ENCODE measurements at places on chromosomes 3 and 15.
A peak's percentile ranks its signal among the peaks of the same experiment; 100 is the strongest.

DNA sequence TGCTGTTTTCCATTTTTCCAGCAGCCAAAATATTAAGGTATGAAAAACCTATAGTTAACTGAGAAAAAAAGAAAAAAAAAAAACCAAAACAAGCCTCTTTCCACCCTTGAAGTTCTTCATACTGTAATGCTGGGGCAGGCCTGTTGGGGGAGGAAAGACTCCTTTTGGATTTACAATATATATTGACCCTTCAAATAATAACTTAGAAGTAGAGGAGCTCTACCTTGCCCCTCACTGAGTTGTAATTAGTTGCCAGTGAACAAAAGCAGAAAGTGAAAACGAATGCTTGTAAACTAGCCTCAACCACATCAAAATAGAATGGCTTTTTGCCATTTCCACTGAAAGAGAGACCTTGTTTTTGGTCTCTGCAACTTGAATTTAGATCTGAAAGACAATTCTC lies 326.6 kb downstream of the NR2F2 start:
- DNase-seq, result no peak

- no peak for DNase-seq
Observed at GRCh38 chr3:169116056-169116693, 547.3 kb downstream of the MECOM start.

GRCh38 chr3:86930831-86931230 lies 60.1 kb downstream of the VGLL3 start:
- DNase-seq, result no peak

DNA sequence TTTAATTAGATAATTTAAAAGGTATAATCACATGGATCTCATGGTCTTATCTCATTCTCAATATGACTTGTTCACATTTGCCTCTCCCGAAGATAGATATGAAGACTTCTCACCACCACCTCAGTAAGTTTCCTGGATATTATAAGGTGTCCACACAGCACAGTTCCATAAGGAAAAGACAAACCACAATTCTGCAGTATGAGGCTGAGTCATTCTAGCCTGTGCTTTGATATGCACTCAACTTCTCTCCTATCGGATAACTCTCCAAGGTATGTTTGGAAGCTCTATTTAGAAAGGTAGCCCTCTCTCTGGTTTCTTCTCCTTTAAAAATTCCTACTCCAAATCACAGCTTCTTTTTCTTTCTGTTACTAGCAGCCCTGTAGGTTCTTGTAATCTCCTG lies 612.8 kb downstream of the ZPLD1 start:
- DNase-seq, result no peak

GRCh38 chr3:102332205-102332604 lies 102.6 kb upstream of the ZPLD1 start:
- no peak for DNase-seq

DNA sequence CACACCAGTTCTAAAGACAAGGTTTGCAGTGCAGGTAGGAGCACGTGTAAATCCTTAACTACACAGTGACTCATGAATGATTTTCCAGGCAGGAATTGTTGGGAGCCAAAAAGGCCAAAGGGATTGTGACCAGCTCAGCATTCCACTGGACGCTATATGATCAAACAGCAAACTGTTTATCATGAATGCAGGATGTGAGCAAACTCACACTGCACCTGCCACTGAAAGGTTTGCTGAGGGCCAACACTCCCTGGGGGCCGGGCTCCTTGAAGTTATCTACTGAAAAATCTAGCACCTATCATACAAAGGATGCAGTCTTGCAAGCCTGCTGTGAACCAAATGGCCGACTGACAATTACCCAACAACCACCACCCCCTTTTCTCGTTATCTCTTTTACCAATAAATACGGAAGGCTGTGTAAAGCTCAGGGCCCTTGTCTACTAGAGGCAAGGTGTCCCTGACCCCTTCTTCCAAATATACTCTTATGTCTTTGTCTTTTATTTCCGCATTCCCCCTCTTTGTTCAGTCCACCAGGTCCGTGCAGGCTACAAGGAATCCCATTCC lies 11.5 kb upstream of the DNASE1L3 start:
- no peak for DNase-seq

DNA sequence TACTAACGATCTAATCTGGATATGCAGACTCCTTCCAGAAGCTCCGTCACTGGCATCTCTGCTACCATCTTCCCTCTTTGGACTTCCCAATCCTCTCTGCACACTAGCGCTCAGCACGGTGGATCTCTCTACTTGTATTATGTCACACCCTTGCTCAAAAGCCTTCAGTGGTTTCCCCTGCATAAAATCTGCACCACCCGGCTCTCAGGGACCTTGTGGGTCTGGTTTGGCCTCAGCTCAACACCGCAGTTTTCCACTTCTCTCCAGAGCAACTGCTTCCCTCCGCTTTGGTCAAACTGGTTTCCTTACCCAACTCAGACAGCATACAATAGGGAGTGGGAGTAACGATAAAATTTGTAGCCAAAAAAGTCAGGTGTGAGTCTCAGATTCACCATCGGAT lies 30.7 kb upstream of the HES1 start:
- DNase-seq, result no peak

DNA sequence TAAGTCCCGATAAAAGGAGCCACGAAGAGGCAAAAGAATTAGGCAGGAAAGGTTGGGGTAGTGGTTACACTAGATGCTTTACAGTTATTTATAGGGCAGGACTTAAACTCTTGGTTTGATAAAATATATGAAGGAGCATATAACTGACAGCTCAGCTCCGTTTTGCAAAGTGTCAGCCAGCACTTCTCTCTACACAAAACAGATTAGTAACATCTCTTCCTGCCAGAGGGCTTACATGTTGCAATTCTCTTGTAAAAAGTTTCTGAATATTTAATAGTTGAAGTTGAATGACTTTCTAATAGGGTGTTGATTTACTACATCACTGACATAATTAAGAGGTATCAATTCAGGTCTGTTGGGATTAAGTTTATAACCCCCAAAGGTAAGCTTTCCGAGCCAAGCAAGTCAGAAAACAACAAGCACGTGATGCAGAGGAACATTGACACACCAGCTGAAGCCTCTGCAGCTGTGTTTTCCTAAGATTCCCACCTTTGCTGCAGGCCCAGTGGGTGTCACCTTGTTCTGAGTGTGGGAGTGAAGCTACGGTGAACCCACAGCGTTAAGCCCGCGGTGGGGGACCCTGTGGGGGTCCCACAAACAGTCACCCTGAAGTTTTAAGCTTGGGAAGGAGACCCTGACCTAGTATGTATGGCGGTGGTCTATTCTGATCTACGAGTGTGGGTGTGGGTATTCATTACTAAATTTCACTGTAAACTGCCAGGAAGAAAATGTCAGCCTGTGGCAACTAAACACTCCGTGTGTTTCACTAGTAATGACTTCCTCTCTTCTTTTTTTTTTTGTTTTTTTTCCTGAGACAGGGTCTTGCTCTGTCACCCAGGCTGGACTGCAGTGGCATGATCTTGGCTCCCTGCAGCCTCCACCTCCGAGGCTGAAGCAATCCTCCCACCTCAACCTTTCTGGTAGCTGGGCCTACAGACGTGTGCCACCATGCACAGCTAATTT lies 22.0 kb upstream of the ATP13A3 start:
- DNase-seq, result no peak

- no peak for DNase-seq
Observed at GRCh38 chr3:73614419-73614818, 10.3 kb downstream of the PDZRN3 start.

DNA sequence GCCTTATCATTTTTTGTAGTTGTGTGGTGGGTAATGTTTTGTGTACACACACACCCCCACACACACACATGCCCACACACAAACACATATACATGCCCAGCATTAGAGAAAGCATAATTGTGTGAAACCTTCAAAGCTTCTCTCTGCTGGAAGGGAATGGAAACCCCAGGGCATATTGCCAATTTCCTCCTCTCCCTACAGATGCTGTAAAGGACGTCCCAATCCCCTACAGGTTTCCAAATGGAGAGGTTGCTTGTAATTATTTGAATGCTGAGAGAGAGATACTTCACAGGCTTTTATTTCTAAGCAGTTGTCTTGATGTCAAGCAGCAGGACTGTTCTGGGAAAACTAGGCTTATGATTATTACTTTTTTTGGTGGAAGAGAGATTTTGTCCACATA lies 23.0 kb upstream of the CCK start:
- DNase-seq, result no peak

GRCh38 chr15:92082006-92082843 lies 228.7 kb downstream of the SLCO3A1 start:
- peak; percentile 53 for DNase-seq

GRCh38 chr3:188415196-188415595 lies 261.2 kb downstream of the LPP start:
- DNase-seq, result no peak

DNA sequence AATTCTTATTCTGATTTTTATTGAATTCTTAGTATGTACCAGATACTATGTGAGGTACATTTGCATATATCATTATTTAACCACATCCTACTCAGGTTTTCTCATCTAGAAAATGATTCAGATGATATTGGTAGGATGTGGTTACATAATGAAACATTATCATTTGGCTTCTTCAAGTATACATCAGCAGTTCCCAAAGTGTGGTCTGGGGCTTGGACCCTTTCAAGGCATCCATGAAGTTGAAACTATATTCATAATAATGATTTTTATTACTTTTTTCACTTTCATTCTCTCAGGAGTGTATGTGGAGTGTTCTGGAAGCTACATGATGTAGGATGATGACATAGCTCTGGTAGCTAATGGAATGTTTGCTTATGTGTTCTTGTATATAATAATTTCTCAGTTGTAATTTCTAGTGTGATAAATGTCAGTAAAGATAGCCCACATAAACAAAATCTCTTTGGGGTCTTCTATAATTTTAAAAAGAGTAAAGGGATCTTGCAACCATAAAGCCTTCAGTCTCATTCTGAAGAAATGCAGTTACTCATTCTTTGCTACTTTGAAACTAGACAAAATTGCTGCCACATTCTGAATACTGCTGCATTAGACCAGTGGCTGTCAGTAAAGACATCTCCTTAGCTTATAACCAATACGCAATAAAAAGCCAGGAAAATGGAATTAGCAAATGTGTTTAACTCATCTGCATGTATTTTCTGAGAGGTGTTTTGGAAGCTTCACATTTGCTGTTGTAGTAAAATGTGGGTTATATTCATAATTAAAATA lies 95.8 kb downstream of the PPARG start:
- DNase-seq, result no peak

DNA sequence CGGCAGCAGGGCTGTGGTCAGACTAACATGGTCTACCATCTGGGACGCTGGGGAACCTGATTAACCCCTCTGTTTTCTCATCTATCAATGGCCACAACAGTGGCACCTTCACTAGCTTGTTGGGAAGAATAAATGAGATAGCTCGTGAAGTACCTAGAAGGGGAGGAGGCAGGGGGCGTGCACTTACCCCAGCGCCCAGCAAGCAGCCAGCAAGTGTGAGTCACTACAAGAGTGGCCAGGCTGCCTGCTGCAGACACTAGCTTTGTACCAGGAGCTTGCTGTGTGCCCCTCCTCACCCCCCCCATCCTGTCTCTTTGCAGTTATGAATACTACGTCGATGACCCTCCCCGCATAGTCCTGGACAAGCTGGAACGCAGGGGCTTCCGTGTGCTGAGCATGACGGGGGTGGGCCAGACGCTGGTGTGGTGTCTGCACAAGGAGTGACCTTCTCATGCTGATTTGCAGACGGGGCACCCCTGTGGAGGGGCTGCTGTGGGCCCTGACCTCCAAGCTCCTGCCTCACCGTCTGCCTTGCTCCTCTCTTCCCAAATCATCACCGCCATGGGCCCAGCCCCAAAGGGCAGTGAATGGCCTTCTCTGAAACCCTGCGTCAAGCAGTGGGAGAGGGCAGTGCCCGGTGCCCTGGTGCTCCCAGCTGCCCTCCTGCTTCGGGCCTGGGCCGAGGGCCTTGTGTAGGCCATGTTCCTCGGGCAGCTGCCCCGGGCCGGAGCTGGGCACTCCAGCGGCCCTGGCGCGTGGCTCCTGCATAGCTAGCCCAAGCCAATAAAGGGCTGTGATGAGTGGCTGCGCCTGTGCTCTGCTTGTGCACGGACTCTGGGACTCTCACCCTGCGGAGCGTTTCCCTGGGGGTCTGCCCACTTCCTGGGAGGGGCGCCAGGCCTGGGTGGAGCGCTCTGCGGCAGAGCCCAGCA lies 2.6 kb upstream of the C15orf62 start:
- DNase-seq, result no peak

GRCh38 chr15:72198356-72199204 lies 993 bp upstream of the GRAMD2A start:
- DNase-seq, result no peak

- DNase-seq, result peak; percentile 52
Observed at GRCh38 chr3:62874711-62875557, at the start of gene CADPS. Gene CADPS, minus strand, starts transcription at chr3:62875416. Its CDS starts 387 bp downstream, at chr3:62875029.

- no peak for DNase-seq
Observed at GRCh38 chr3:30353711-30354467, 252.5 kb upstream of the TGFBR2 start.

DNA sequence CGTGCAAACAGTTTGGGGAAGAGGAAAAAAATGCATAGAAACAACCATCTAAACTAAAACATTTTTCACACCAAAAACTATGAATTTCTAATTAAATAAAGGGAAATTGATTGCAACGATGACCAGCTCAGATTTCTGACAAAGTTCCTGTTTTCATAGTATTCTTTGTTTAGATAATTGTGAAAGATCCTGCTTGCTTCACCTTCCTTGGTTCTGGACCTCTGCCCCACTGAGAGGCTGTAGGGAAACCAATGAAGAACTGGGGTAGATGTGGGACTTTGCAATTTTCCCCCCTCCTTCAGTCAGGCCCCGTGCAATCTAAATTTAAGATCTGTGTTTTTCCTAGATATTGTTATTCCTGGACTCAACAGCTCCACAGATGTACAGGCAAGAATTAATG lies 13.8 kb upstream of the TEX264 start:
- DNase-seq, result no peak

GRCh38 chr3:143331350-143331749 lies 211.8 kb downstream of the CHST2 start:
- no peak for DNase-seq

GRCh38 chr15:100090411-100090810 lies 251.4 kb downstream of the ADAMTS17 start:
- DNase-seq, result no peak

DNA sequence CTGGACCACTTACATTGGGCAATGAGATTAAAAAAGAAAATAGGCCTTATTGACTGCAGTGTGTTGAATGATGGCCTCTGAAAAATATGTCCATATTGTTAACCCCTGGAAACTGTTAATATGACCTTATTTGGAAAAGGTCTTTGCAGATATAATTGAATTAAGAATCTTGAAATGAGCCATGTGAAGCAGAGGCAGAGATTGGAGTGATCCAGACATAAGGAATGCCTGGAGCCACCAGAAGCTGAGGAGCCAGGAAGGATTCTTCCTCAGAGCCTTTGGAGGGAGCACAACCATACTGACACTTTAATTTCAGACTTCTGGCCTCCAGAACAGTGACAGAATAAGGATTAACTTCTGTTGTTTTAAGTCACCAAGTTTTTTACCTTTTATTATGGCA lies 510.4 kb upstream of the AGTR1 start:
- DNase-seq, result no peak

DNA sequence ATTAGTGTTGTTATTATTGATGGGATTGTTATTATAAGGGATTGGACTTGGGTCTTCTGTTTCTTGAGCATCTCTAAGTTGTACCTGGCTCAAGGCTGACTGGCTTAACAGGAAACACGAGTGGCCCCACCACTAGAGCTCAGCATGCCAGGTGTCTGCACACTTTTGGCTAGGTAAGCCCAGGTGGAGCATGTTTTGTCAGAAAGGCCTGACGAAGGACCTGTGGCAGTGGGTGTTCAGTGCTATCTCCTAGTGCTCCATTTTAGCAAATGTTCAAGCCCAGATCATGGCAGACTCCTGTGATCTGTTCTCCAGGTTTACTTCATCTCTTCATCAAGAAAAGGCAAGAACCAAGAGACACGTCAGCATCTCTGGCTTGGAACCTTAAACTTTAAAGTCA lies 3.4 kb downstream of the MAP2K5 start:
- DNase-seq, result no peak

GRCh38 chr3:36714343-36715086 lies 49.8 kb downstream of the DCLK3 start:
- DNase-seq, result no peak

Data from NCI-H1092 (cell line).